ENCODE measurements at places on chromosomes 1 and 21.

- no peak for DNase-seq
These were observed 4.7 kb downstream of the TNN start for GRCh38 chr1:175072099-175072951.

GRCh38 chr1:153470707-153471106, 10.3 kb upstream of the S100A7 start:
- no peak for DNase-seq

GRCh38 chr1:245397771-245398170, 243.0 kb downstream of the KIF26B start:
- no peak for DNase-seq

GRCh38 chr1:205690122-205690756, 9.9 kb upstream of the SLC45A3 start:
- DNase-seq: no peak

DNA sequence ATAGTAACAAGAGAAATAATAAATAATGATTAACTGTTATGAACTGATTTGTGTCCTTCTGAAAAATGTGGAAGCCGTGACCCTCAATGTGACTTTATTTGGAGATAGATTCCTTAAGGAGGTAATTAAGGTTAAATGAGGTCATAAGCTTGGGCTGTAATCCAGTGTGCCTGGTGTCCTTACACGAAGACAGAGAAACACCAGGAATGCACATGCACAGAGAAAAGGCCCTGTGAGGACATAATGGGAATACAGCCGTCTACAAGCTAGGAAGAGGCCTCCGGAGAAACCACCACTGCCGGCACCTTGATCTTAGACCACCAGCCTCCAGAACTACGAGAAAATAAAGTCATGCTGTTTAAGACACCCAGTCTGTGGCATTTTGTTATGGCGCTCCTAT, 215.9 kb downstream of the NEGR1 start:
- no peak for DNase-seq

GRCh38 chr1:181133969-181134418, 45.5 kb downstream of the IER5 start:
- DNase-seq: no peak

- no peak for DNase-seq
These were observed 17.9 kb downstream of the CSTB start for GRCh38 chr21:43758111-43758641.

- no peak for DNase-seq
These were observed 115.7 kb downstream of the NTPCR start for GRCh38 chr1:233066087-233066486.

- no peak for DNase-seq
These were observed 38.9 kb upstream of the UTS2 start for GRCh38 chr1:7891804-7892203.
